ENCODE measurements at places on chromosomes 6 and 20.

DNA sequence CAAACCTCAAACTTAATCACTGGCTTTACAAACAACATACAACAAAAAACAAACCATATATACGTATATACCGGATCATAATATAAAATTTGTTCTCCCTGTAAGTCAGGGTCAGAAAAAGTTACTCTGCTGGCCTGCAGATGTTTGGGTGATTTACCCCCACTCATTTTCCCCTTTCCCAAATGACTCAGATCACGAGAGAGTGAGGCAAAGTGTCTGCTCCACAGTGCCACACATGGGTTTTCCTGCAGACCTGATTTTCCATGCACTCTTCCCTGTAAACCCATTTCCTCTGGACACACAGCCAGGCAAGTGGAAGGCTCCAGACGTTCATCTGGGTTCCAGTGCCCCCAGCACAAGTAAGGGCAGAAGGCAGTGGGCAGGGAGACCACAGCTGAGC, 23.5 kb downstream of the GFOD1 start:
- no peak for DNase-seq

- DNase-seq = no peak
Observed at GRCh38 chr20:63097336-63097831, 90.6 kb upstream of the BHLHE23 start.

DNA sequence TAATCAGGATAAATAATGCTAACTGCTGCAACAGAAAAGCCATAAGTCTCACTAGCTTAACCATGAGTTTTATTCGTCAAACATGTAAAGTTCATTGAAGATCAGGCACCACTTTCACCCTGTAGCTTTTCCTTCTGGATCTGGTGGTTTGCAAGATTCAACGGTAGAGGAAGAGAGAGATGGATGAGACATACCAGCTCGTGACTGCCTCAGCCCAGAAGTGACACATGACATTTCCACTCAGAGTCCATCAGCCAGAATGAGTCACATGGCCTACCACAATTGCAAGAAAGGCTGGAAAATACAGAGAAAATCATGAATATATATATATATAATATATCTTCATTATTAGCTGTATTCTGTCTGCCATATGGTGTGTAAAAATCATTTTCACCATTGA, 29.0 kb downstream of the SPTLC3 start:
- DNase-seq = no peak

DNA sequence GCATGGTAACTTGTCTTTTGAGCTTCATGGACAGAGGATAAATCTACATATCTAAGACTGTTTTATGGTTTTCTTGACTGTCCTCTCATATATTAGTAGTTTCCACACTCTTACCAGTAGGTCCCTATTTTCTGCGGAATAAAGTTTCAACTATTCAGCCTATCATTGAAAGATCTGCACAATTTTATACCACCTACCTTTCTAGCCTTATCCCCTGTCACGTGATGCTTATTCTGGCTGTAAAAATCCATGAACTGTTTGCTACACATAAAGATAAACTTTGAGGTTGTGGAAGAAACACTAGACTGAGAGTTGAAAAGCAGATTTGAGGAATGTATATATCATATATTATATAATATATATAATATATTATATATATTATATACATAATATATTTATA, 423.8 kb downstream of the TENT5A start:
- no peak for DNase-seq

GRCh38 chr20:50721881-50722281, 9.5 kb upstream of the PARD6B start:
- no peak for DNase-seq

GRCh38 chr6:104908888-104909525, 47.9 kb upstream of the LIN28B start:
- no peak for DNase-seq

DNA sequence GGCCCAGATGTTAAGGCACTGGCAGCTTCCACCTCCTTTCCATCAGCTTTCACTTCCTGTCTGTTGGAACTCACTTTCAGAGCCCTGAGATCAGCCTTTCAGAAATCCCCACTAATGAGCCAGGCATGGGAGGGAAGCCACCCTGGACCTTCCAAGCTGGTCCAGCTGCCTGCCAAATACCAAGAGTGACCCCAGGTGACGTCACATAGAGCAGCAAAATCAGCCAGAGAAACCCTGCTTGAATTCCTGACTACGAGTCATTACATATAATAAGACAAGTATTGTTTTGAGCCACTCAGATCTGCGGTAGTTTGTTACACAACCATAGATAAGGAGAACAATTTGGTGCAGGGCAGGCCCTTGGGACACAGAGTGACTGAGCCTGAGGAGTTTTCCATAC, 556.0 kb upstream of the JAG1 start:
- no peak for DNase-seq

Data from NCI-H187 treated with DMSO at 0.1 percent for 48 hours (cell line).